ENCODE measurements at places on chromosomes 1 and 21.

GRCh38 chr1:206847337-206847834 is 18.0 kb upstream of the IL20 start:
- no peak for DNase-seq

DNA sequence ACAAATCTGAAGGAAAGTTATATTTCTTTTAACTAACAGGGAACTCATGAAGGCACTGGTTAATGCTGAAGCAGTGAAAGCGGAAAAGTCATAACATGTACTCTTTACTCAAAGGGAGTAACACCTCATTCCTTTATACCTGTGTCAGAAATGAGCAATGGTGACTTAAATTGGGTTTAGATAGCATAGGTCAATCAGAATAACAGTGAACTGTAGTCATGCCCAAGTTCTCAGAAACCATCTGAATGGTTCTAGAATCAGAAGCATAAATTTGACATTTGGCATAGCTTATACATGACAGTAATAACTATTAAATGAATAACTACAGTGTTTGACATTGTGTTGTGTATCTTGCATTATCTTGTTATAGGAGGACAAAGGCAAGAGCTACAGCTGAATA is 382.0 kb downstream of the NUF2 start:
- no peak for DNase-seq

- no peak for DNase-seq
These were observed 77.4 kb downstream of the DISP1 start for GRCh38 chr1:222892137-222892769.

- DNase-seq: peak; percentile 61
These were observed 21.6 kb downstream of the SDHC start for GRCh38 chr1:161335796-161336195.

DNA sequence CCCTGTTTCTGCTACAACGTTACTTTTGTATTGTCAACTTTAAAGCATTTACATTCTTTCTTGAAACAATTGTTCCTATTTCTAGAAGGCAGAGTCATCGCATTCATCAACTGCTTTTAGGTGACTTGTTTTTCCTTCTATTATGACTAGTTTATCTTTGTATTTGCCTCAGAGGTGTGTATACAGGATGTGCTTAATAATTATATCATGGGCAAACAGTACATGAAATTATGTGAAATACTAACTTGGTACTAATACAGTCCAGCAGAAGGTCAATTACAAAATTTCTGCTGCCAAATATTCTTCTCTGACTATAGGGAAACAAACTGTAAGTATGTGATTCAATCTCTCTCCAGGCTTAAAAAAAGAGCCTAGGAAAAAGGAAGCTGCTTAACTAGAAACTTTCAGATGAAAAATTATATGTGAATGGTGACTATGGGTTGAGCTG is 101.6 kb downstream of the C4BPA start:
- DNase-seq: no peak

GRCh38 chr1:24639881-24640280 is 3.2 kb upstream of the SRRM1 start:
- DNase-seq: no peak

DNA sequence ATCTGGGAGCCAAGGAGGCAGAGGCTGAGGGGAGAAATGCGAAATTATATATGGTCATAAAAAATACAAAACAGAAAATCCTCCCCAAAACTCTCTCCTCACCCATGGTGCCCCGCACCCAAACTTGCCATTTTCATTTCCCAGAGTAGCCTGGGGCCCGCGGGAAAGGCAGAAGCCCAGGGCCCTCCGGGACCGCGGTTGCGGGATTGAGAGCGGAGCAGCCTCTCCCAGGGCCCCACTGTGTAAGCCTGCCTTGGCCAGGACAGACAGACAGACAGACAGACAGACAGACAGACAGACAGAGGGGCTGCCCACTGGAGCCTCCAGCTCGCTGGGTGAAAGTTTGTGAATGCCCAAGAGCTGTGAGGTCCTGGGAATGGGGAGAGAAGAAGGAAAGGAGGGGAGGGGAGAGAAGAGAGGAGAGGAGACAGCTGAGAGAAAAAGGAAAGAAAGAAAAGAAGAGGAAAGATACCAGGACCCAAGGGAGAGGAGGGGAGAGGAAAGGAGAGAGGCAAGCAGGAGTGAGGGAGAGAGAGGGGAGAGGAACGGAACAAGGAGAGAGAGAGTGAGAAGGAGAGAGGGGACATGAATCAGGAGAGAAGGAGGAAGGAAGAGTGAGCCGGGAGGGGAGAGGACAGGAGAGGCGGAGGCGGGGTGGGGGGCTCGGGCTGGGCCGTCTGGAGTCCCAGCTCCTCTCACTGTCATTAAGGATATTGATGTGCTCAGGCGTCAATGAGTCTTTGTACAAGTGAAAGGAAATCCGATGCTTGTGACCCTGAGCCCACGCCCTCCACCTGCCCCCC is 69.3 kb upstream of the CASZ1 start:
- DNase-seq: no peak

GRCh38 chr1:215277532-215277931 is 195.0 kb downstream of the KCNK2 start:
- peak; percentile 20 for DNase-seq

GRCh38 chr1:46983830-46984586 is 39.5 kb upstream of the CYP4X1 start:
- no peak for DNase-seq

GRCh38 chr1:2930913-2931723 is 90.1 kb upstream of the ACTRT2 start:
- no peak for DNase-seq

GRCh38 chr1:10431070-10431730 is 967 bp downstream of the CENPS start:
- no peak for DNase-seq

GRCh38 chr1:118927427-118928187 is 60.5 kb downstream of the TBX15 start:
- no peak for DNase-seq

DNA sequence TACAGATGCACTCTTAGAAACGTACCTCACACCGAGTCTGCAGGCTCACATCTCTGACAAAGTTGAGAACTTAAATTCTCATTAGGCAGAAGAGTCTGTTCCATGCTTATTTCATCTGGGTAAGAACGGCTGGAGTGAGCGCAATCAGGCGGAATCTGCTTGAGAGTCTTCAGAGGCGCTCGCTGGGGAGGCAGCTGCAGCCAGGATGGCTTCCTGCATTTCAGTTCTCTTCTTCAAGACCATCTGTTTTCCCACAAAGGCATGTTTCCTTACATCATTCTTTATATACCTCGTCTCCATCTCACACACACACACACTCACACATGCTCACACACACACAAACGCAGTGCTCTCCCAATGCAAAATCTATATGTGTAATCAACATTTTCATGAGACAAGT is 497.1 kb downstream of the AJAP1 start:
- DNase-seq: no peak

Measured in astrocyte of the hippocampus (primary cell).